Occipital lobe (tissue), 3 donors: ENCODE measurements at places on chromosomes 3 and 15. TPM values are rescaled to one million over a fixed set of nuclear protein-coding genes. Genes with fewer than 3 reads are reported as not detected.

SLC9A9 gene
- total RNA-seq, result 7.3 TPM

B3GALNT1 gene
- total RNA-seq, result 133 TPM

GCSAM gene
- not detected for total RNA-seq

STARD9 gene
- total RNA-seq, result 5.1 TPM

MAP6D1 gene
- 4.5 TPM for total RNA-seq

AMIGO3 gene
- total RNA-seq, result 0.78 TPM

ADGRG7 gene
- not detected for total RNA-seq

SLC26A6 gene
- total RNA-seq, result 4.5 TPM

PAK2 gene
- 54.4 TPM for total RNA-seq

LRRC49 gene
- 173 TPM for total RNA-seq

RIOX2 gene
- 17.5 TPM for total RNA-seq

PIK3CA gene
- total RNA-seq, result 90.2 TPM

MST1R gene
- total RNA-seq, result 0.31 TPM
